ENCODE measurements at places on chromosomes 11 and 22.

GRCh38 chr11:3148990-3149851 is 15.9 kb downstream of the OSBPL5 start:
- no peak for DNase-seq

DNA sequence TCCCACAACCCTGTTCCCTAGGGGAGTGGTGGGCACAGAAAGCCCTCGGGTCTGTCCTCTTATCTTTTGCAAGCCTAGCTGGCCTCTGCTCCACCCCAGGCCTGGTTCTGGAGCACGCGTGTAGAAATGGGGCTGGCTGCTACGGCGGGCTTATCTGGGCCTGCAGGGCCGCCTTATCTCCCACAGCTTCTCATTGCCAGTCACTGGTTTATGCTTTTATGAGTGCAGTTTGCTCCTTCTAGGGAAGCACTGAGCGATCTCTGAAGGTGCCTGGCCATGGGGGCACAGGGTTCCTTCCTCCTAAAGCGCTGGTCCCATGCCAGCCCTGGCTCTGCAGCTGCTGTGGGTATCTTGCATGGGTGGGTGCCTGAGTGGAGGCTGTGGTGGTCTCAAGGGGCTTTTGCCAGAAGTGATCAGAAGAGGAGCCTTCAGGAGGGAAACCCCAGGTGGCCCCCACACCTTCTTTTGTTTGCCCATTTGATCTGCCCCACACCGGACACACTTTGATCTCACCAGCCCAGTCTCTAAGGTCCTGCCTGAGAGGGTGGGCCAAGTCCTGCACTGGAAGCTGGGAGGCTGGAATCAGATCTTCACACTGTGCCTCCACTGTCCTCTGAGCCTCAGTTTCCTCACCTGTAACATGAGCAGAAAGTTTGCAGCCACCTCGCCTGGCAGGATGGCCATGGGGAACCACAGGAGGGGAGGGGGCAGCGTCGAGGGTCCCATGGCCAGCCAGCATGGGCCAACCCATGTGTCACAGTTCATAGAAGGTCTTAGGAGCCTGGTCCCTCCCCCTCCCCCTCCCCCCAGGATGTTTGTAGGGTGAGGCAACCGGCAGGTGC is 86.6 kb upstream of the FGF3 start:
- DNase-seq: no peak

DNA sequence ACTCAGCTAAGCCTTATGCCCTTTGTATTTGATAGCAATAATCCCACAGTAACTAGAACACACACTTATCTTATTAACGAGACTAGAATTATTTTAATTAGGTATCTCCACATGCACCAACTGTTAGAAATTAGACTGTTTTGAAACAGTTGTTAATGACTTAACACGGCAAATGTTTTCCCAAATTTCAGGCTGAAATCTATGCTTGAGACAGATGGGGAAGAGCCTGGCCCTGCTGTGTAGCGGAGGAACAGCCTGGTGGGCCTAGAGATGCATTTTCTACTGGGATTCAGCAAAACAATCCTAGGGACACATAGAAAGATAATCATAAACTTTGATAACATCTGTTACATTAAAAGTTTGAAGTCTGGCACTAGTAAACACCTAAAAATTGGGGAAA is 273.4 kb downstream of the TTC28 start:
- DNase-seq: no peak

- no peak for DNase-seq
Measured at GRCh38 chr22:45425101-45425500, 11.6 kb downstream of the RIBC2 start.

DNA sequence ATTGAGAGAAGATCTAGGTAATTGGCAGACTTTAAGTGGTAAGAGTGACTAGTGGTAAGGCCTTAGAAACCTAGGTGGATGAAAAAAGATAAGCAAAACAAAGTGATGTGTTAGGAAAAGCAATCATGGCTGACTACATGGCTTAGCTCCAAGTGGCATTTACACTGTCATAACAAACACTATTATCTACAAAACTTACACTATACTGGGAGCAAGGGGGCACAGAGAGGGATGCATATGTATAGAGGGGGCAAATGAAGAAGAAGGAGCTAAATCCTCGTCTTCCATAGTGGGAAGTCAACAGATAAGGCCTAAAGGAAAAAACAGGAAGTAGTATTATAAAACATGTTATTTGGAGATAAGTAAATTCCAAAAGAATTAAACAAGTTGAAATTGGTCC is 32.5 kb downstream of the ADORA2A start:
- no peak for DNase-seq

DNA sequence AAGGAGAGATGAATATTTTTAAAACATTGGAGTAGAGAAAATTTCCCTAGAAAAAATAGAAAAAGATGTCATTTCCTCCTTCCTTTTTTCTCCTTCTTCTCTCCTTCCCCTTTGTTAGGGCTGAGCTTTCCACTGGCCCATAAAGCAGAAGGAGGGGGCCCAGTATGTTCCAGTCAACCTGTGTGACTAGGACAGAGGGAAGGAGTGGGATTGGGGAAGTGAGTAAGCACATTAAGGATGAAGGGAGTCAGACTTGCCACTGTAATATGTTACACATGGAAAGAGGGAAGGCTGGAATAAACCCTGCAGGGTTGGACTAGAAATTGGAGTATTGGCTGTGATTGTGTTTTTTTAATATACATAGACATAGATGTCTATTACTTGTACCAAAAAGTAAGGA is 20.1 kb upstream of the SPINDOC start:
- no peak for DNase-seq

- DNase-seq: no peak
Measured at GRCh38 chr11:115349335-115350017, 154.7 kb downstream of the CADM1 start.

GRCh38 chr11:94549146-94549545 is 5.4 kb downstream of the FUT4 start:
- no peak for DNase-seq

DNA sequence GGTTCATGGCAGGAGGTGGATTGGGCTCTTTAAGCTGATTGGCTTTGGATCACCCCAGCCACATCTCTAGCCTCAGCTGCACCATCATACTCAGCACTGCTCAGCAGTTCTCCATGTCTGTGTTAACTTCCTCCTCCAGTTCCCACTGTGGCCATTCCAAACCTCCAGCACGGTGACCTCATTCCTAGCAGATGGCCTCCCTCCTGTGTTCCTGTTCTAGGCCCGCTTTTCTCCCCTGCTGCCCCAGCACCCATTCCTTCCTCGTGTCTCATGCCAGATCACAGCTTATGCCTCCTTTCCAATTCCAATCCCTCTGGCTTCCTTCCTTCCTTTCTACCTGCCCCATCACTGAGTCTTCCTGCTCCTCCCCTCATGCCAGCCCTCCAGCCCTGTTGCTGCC is 96.1 kb downstream of the MICAL2 start:
- no peak for DNase-seq

DNA sequence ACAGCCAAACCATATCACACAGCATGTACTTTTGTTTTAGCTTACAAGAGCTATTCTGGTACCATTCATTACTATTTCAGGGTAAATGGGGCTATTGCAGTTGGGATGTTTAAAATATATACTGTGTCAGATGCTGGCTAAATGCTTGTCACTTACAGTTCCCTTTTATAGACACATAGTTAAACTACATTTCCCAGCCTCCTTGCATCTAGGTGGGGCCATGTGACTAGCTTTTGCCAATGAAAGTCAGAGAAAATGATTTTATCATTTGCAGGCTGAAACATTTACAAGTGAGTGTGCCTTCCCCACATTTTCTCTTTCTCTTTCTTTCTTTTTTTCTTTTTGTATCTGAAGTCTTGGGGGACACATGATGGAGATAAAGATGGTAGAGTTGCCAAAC is 7.8 kb upstream of the IFTAP start:
- no peak for DNase-seq

GRCh38 chr11:79768343-79768742 is 327.5 kb upstream of the TENM4 start:
- no peak for DNase-seq

GRCh38 chr22:32574958-32575910 is 100.6 kb downstream of the FBXO7 start:
- no peak for DNase-seq

GRCh38 chr11:119419834-119420492 is 3.0 kb downstream of the THY1 start:
- no peak for DNase-seq

DNA sequence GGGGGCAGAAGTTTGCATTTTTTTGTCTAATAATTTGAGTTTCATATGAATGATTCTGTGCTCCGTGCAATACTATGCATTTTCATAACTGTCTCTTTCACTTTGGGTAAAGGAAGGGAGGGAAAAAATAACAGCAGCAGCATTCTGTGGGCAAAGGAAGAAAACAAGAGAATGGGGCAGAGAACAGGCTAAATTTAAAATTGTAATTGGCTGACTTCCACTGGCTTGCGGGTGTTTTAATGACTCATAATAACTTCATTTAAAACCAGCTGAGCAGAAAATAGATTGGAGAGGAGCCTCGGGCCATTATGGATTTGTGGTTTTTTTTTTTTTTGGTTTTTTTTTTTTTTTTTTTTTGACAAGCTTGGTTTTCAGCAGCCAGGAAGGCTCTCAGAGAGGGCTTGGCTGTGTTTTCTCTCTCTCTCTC is 107.4 kb downstream of the ZBTB16 start:
- DNase-seq: no peak

- no peak for DNase-seq
Measured at GRCh38 chr22:30872285-30873041, 96.1 kb downstream of the MORC2 start.

DNA sequence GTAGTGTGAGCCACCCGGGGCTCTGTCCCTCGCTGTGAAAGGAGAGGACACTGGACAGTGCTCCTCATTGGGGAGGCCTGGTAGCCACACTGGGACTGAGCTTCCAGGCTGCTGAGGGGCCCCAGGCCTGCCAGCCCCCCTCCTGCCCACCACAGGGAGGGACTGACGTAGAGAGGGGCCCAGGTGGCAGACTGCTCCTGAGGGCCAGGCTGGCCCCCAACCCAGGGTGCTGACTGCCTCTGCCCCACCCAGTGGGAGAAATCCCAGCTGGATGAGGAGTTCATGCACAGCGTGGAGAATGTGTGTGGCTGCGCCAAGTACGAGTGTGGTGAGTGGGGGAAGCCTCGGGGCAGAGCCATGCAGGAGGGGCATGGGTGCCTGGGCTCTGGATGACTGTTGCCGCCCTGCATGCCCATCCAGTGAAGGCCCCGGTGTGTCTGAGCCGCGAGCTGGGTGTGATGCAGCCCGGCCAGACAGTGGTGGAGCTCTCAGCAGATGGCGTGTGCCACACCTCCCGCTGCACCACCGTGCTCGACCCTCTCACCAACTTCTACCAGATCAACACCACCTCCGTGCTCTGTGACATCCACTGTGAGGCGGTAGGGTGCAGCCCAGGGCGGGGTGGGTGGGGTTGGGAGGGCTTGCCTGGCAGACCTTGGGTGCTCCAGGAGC is 78.7 kb upstream of the MYOD1 start:
- DNase-seq: no peak

GRCh38 chr11:69470793-69471728 is 10.4 kb upstream of the LINC01488 start:
- no peak for DNase-seq

GRCh38 chr11:124934862-124935547 is 842 bp downstream of the HEPACAM start:
- no peak for DNase-seq

GRCh38 chr11:43919852-43920597 is 22.4 kb upstream of the C11orf96 start:
- DNase-seq: no peak

DNA sequence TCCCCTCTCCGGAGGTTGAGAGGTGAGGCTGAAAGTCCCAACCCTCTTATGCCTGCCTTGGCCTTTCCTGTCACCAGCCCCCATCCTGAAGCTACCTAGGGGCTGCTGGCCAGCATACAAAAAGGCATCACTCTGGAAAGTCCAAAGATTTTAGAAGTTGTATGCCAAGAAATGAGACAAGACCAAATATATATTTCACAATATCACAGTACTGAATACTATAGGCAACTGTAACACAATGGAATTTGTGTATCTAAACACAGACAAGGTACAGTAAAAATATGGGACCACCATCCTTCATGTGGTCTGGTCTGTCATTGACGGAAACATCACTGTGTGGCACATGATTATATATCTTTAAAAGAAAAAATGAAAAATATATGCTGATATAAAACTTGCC is 4.2 kb downstream of the KLHL22 start:
- DNase-seq: no peak

- DNase-seq: no peak
Measured at GRCh38 chr11:79667380-79667779, 226.6 kb upstream of the TENM4 start.

GRCh38 chr11:20452585-20452984 is 65.1 kb downstream of the PRMT3 start:
- DNase-seq: no peak

DNA sequence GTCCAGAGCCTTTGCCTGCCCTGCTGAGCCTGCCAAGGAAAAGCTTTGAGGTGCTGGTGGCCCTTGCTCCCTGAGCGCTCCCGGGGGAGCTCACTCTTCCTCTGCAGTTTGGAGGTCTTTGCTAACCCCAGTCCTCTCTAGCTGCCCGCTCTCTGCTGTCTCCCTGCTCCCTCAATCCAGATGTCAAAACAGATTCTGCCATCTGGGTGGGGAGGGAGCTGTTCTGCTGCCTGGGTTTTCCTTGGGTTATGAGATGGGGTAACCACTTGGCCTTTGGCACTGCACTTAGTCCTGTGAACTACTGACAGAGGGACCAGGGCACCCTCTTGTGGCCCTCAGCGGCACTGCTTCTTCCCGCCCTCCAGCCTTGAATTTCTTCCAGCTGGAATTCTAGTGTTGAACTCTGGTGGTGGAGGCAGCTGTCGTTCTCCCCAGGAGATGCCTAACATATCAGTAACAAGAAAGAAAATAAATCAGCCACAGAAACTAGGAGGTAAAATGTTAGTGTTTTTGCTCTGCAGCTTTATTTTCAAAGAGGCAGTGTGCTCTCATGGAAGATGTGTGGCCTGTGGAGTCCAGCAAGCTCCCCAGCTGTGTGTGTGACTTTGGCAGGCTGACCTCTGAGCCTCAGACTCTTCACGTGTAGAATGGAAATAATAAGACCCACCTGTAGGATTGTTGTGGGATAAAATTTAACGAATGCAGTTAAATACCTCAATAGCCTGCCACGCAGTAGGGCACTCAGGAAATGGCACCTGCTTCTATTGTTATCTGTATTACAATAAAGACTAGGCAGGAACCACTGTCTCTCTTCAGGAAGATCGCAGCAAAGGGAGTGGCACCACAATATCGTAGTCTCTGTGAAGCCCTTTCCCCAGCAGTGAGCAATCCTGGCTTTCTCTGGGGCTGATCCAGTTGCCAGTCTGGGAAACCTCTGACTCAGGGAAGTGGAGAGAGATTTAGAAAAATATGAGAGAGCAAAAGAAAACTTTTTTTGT is 23.4 kb downstream of the ARFGAP2 start:
- peak; percentile 20 for DNase-seq

DNA sequence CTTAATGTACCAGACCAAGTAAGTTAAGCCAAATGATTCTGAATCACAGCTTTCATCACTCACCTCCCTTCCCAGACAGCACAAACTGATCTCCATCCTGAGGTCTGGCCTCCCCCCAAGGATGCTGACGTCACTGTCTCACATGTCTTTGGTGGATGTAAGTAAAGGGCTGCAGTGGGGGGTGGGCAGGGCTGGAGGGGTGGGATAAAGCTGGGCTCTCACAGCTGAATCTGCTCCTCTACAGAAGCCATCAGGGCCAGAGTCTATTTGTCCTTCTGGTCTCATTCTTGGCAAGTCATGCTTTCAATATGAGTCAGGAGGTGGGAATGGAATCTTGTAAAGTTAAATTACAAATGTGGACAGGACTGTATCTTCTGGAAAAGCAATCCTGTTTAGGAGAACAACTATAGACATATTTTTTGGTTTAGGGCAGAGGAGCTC is 32.7 kb downstream of the P4HA3 start:
- no peak for DNase-seq

GRCh38 chr11:68735646-68736045 is 15.7 kb downstream of the TESMIN start:
- DNase-seq: no peak

Data from NK-92 treated with Interleukin-12 subunit alpha and Interleukin-12 subunit beta, amount 100 ng/mL, for 24 hours (cell line).